ENCODE measurements at places on chromosomes 3 and 15.

DNA sequence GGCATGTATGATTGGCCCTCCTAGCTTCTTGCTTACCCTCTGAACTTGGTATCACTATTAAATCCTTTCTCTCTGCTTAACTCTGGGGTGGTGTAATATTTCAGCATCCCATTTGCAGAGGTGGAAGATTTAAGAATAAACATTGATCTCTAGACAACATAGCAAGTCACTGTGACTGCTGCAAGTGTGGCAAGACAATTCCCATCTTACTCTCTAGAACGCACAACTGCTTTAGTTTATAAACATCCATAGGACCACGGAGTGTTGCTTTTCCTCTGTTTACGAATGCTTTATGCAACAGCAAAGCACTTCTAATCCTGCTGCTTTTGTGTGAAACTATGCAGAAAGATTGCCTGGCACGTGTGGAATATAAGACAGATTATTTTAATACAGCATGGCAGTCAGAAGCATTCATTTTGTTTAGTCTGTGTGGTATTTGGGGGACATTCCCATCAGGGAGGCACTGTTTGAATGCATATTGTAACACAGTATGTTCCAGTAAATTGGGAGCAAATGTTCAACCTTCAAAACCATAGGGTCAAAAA lies 338.9 kb upstream of the TMCO5A start:
- DNase-seq, result no peak

GRCh38 chr15:49815950-49816349 lies 195.1 kb downstream of the DTWD1 start:
- no peak for DNase-seq

- no peak for DNase-seq
Observed at GRCh38 chr3:130825762-130826299, 68.1 kb upstream of the ATP2C1 start.

- DNase-seq, result no peak
Observed at GRCh38 chr15:66724732-66725463, 22.9 kb downstream of the SMAD6 start.

DNA sequence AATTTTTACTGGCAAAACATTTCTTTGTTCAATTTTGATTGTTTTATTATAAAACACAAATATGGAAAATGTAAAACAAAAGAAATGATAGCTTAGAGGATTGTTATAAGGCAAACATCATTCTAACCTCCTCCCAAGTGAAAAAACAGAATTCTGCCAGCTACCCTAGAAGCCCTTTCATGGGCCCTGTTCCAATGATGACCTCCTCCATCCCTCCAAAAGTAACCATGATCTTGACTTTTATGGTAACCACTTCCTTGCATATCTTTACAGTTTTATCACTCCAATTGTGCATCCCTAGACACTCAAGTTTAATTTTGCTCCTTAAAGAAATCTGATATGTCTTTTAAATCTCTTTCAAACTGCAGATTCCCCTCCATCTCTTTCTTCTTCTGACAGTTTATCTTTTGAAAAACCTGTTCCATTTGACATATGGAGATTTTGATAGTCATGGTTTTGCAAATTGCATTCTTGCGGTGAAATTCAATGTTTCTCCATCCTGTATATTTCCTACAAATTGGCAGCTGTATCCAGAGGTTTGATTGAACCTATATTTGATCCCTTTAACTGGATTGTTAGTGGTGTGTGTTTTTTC lies 27.0 kb upstream of the TNFAIP8L3 start:
- no peak for DNase-seq

DNA sequence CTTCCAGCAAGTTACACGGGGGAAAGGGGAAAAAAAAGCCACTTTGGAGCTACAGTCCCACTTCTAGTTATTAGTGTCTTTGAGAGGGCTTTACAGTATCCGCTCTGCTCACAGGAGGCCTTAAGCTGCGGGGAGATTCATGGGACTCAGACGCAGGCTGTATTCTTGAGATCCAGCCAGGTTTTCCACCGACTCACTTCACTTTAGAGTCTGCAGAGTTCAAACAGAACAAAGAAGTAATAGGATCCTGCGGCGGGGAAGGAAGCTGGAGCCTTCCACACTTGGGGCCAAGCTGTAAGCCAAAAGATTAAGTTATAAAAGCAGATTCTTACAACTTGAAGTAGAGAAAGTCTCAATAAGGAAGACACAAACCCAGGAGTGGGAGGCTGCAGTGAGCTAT lies 60.2 kb upstream of the FAM174B start:
- DNase-seq, result no peak

GRCh38 chr15:67147396-67147949 lies 82.1 kb downstream of the SMAD3 start:
- DNase-seq, result no peak

GRCh38 chr15:88635318-88635717 lies 3.5 kb upstream of the ISG20 start:
- peak; percentile 30 for DNase-seq

- DNase-seq, result no peak
Observed at GRCh38 chr15:27124287-27124871, 153.4 kb downstream of the GABRG3 start.

- no peak for DNase-seq
Observed at GRCh38 chr15:84961114-84961452, 20.6 kb upstream of the PDE8A start.

- DNase-seq, result no peak
Observed at GRCh38 chr3:11509173-11510000, 134.3 kb downstream of the VGLL4 start.

DNA sequence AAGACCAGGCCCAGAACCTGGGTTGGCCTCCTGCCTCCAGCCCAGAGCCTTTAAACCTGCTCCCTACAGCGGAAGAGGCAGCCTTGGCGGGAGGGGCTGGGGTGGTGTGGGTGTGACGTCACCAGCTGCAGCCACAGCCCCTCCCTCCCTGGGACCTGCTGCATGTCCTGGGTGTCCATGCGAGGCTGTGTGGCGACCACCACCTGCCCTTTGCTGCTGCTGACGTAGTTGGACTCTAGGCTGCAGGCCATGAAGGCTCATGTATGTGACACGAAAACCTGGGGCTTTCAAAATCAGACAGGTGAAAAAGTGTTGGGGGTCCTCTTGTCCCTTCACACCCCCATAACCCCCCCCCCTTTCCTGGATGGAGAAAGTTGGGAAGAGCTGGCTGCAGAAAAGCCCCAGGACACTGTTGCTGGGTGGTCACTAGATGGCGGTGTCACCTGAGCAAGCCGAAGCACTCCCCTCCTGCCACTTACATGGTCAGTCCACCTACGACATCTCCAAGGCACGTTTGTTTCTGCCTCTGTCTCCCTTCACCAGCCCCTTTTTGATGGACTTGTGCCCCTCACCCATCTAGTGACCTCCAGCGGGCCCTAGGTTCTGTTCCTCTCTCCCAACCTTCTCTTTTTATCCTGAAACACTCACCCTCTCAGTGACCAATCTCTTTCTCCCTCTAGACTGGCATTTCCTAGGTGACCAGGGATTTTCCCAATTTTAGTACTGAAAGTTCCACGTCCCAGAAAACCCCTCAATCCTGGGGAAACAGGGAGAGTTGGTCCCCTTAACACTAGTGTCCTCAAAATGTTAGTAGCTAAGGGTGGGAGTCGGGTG lies 35.2 kb downstream of the SLC6A20 start:
- DNase-seq, result peak; percentile 39

DNA sequence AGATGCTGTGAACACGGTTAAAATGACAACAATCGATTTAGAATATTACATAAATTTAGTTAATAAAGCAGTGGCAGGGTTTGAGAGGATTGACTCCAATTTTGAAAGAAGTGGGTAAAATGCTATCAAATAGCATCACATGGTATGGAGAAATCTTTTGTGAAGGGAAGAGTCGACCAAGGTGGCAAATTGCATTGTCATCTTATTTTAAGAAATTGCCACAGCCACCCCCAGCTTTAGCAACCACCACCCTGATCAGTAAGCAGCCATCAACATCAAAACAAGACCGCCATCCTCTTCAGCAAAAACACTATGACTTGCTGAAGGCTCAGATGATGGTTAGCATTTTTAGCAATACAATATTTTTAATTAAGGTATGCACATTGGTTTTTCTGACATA lies 5.7 kb upstream of the CCR5 start:
- DNase-seq, result no peak

DNA sequence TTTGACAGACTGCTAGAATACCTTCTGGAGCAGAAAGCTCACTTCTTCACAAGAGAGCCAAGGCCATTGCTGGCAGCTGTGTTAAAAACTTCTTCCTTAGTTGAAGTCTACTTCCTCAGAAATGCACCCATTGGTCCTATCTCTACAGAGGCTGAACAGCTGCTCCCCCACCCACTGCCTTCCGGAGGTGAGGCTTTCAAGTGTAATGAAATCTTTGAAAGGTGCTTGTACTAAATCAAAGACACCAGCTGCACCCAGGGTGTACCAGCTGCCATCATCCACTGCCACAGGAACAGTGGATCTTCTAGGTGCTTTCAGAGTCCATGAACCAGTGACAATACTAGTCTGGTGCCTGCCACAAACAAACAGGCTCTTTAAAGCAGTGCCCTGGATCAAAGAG lies 26.4 kb upstream of the HERC1 start:
- peak; percentile 86 for DNase-seq

GRCh38 chr3:64176461-64176996 lies 48.7 kb downstream of the PRICKLE2 start:
- DNase-seq, result no peak

DNA sequence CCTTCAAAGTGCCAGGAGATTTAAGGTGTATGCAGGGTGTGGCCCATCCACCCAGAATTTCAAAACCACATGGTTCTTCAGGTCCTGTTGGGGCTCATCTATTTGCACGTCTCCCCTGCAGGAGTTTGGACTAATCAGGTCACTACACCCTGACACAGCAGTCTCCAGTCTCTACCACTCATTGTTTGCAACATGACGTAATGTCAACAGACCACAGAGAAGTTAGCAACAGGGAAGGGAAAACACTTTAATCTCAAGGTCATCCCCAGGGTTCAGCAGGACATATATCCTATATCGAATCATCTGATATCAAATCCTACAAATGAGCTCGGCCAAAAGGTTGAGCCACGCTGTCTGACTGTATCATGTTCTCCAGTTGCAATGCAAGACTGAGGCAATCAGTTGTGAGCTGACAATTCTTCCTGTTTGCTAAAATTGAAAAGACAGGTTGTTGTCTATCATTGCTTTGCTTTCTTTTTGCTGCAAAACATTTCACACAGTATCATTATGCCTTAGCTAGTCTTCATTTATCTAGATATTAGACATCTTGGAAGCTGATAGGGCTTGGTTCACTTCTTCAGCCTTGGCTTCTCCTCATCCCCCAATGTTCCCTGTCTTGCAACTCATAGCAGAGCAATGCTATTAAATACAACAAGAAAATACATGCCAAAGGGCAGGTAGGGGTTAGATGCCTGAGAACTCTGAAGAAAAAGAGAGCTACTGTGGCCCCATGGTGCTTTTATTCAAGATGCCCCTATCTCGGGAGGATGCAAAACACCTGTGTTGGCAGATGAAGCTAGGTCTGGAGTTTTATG lies 13.4 kb upstream of the LEKR1 start:
- DNase-seq, result no peak

- DNase-seq, result no peak
Observed at GRCh38 chr3:126398423-126399350, 4.0 kb downstream of the CFAP100 start.

DNA sequence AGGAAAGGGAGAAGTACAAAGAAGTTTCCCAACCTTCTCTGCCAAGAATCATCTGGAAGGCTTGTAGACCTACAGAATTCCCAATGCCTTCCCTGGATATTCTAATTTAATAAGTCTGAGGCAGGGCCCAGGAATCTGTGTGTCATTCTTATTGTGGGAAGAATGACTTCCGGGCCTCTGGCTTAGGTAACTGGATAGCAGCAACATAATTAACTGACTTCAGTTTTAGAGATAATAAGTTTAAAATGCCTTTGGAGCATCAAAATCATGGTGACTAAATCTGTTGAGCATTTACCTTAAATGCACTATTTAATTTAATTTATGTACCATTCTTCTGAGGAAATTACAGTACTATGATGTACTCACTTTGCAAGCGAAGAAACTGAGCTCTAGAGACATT lies 44.3 kb upstream of the TM4SF1 start:
- DNase-seq, result no peak

DNA sequence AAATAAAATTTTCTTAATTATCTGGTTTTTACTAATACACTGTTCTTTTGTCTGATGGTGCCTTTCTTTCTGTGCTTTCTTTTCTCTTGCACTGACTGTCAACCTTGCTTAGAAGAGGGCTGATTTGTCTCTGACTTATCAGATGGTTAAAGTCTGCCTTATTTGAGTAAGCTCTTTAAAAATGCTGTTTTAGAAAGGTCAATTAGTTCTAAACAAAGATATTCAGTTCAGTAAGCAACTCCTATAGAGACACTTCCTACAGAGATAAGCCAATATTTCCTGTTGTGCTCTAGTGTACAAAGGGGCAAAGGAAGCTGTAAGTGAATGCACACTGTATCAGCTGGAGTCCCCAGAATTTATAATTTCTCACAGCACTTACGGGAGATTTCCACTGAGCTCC lies 153.4 kb upstream of the TSPAN3 start:
- no peak for DNase-seq

GRCh38 chr3:155941354-155941753 lies 70.9 kb downstream of the GMPS start:
- DNase-seq, result no peak

DNA sequence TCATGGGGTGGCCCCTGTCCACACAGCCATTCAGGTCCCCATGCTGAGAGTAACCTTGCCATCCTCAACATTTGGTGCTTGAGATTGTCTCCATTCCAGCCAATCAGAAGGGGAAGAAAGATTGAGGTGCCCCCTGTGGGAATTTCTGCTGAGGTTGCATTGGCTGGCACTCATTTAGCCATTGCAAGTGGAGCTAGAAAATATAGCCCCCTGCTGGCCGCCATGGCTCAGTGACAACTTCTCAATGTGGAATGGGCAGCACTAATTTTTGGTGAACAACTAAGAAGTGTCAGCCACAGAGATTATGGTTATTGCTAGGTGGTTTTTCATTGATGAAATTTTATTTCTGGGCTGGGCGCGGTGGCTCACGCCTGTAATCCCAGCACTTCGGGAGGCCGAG lies 22.0 kb downstream of the COL6A6 start:
- DNase-seq, result no peak

- DNase-seq, result no peak
Observed at GRCh38 chr3:113659996-113660395, 36.4 kb downstream of the USF3 start.

- DNase-seq, result no peak
Observed at GRCh38 chr3:20846066-20846465, 660.1 kb upstream of the SGO1 start.

DNA sequence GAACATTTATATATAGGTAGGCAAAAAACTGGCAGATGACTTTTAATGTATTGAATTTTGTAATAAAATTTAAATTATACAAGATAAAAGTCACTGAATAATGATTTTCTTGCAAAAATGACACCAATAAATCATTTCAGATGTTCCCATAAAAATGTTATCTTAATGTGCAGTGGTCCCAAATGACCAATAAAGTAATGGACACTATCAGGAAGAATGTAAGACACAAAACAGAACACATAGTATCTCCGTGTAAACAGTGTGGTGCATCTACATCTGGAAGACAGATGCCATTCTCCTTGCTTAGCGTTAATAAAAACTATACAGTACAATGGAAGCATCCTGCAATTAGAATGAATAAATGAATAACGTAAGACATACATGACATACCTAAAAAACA lies 41.5 kb downstream of the FGF7 start:
- DNase-seq, result no peak

Measured in stimulated activated naive CD4-positive, alpha-beta T cell (primary cell).